ENCODE measurements at places on chromosomes 6 and 20. TPM values are rescaled to one million over a fixed set of nuclear protein-coding genes. Genes with fewer than 3 reads are reported as not detected.

The NR2E1 gene
- not detected for total RNA-seq

DNA sequence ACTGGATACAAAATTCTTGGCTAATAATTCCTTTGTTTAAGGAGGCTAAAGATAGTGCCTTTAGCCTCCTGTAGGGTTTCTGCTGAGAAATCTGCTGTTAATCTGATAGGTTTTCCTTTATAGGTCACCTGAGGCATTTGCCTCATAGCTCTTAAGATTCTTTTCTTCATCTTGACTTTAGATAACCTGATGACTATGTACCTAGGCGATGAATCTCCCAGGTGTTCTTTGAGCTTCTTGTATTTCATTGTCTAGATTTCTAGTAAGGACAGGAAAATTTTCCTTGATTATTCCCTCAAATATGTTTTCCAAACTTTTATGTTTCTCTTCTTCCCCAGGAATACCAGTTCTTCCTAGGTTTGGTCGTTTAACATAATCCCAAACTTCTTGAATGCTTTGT is 479.4 kb upstream of the MAN1A1 start:
- no peak for DNase-seq

- no peak for DNase-seq
Observed at GRCh38 chr20:7031222-7031621, 263.7 kb downstream of the BMP2 start.

The TEAD3 gene
- total RNA-seq, result 1.8 TPM

GRCh38 chr6:107821591-107821990 is 2.5 kb downstream of the SCML4 start:
- no peak for DNase-seq

The HLA-DPA1 gene
- total RNA-seq, result 19.3 TPM

DNA sequence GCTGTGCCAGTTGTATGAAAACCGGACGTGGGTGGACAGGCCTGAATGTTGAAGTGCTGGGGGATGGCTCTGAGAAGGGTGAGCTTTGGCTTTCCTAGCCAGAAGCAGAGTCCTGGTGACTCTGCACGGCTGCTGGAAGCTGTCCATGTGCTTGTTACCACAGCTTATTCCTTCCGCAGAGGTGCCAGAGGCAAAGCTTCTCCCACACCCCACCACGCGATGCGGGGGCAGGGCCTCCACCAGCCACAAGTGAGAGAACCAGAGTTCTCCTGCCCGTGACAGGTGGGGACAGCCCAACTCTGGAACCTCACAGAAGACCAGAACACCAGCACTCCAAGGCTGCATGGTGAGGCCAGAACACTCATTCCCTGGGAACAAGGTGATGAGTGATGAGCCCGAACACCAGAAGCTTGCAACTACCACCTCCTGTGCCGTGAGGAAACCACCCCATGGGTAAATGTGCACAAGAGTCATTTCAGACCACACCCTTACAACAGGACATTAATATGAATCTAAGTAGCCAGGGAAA is 36.7 kb downstream of the JAG1 start:
- no peak for DNase-seq

The PSORS1C1 gene
- total RNA-seq, result not detected

DNA sequence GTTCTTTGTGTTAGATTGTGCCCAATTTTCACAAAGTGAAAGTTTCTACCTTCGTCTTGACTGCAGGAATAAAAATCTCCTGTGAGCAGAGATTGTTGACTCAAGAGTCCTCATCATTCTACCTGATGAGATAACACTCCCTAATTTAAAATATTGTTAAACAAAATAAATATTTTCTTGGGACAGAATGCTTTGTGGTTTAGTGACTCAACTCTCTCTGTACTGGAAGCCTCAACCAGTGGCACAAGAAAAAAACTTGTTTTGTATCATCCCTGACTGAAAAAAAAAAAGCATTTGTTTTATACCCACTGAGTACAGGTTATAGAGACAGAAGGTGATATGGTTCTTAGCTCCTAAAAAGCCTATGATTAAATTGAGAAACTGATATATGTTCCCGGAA is 78.9 kb downstream of the CRYBG1 start:
- DNase-seq, result no peak

DNA sequence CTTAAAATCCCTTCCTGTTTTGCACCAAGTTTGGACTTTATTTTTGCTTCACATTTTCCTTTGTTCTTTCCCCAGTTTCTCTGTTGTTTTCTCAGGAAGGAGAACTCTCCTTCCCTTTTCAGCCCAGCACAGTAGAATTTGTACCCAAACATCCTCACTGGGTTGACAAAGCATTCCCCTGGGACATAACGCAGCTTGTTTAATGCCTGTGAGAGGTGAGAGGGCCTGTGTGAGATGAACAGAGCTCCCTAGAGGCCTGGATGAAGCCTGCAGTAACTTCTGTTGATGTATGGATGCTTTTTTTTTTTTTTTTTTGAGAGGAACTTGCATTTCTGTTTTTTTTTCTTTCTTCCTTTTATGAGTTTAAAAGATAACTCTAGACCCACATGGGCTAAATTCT is 104.9 kb upstream of the SLC22A23 start:
- no peak for DNase-seq

The PLCB4 gene
- not detected for total RNA-seq

DNA sequence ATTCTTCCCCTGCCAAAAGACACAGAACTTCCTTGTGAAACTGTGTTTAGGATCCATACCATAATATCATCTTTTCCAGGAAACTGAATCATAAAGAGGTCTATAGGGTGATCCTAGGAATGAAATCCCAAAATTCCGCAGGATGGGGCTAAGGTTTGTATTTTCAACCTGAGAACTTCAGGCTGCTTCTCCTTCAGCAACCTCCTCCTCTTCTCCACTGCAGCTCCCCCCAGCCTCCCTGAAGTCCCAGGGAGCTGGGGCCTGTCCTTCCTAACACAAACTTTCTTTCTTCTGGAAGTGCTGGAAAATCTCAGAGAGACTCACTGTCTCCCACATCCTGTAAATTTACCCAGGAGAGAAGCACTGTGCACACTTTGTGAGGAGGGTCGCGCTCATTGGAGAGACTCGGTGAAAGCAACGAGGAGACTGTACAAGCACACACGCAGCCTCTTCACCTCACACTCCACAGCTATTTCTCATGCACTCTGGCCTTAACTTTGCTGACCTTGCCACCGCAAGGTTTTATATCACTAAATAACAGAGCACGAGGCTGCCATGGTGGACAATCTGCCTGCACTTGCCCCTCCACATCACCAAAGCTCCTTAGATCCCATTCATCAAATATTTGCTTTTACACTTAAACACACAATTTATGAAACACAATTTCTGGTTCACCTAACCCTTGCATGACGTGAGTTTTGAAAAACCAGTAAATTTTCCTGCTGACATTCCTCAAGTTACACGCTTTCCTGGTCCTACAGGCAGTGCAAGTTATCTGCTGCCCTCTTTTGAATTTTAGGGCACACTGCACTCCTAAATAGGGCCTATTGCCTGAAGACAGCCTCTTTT is 14.3 kb downstream of the ID4 start:
- no peak for DNase-seq

GRCh38 chr6:12815884-12816600 is 99.5 kb downstream of the PHACTR1 start:
- no peak for DNase-seq

GRCh38 chr6:112683926-112684325 is 336.8 kb downstream of the RFPL4B start:
- DNase-seq, result no peak

All from activated CD4-positive, alpha-beta memory T cell treated with anti-CD3 and anti-CD28 coated beads for 36 hours (primary cell).